ENCODE measurements at places on chromosomes 6 and 20.

DNA sequence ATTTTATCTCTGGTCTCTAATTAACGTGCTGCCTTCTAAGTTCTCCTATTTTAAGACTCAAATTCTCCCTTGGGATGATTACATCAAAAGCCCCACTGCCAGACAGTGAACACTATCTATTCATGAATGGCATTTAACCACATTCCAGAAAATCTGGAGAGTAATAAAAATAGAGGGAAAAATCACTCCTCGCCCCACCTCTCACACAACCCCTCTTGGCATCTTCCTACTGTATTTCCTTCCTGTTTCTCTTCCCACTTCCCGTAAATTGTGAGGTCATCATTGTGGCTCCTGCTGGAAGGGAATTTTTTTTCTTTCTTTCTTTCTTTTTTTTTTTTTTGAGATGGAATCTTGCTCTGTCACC lies 31.5 kb downstream of the RAB44 start:
- no peak for DNase-seq

DNA sequence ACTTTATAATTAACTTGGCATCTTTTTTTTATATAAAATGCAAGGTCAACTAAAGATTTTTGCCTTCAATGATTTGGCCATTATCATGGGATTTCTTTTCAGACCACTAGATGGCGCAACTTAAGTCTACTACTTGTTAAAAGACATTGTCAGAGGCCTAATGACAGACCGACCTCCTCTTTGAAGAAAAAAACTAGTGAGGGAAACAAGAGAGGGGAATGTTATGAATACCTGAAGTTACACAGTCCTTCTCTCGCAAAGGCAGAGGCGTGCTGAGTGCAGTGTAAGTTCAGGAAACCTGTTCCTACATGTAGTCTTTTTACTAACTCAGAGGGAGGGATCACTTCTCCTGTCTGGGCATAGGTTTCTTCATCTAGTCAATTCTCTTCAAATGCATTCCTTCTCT lies 9.3 kb downstream of the TRAPPC3L start:
- DNase-seq = peak; percentile 63

- DNase-seq = no peak
Measured at GRCh38 chr20:63915471-63915870, 20.5 kb downstream of the DNAJC5 start.

DNA sequence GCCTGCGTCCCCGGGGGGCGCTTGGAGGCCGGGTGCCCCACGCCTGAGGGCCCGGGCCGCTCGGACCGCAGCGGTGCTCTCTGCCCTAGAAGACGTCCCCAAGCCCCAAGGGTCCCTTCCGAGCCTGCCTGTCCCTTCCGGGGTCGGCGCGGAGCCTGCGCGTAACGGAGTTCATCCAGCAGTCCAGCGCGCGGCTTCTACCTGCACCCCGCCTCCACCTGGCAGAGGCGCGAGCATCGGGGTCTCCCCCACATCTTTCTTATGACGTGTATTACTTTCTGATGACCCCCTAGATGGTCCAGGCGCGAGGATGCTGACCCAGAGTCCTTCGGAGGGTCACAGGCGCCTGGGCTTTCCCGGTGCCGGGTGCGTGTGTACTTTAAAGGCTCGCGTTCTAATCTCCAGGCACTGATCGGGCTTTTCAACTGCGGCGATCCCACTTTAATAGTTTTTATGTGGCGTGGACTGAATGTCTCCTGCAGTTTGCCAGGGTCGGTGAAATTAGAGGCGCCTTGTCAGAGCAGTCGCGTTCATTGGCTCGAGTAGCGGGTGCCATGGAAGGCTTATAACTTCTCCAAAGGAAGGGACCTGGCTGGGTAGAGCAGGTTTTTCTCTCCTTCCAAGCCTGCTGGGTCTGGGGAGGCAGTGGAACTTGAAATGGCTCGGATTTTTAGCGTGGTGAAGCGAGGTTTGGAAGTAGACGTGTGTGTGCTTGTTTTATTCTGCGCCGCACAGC lies 912 bp downstream of the EYA4 start:
- DNase-seq = no peak

DNA sequence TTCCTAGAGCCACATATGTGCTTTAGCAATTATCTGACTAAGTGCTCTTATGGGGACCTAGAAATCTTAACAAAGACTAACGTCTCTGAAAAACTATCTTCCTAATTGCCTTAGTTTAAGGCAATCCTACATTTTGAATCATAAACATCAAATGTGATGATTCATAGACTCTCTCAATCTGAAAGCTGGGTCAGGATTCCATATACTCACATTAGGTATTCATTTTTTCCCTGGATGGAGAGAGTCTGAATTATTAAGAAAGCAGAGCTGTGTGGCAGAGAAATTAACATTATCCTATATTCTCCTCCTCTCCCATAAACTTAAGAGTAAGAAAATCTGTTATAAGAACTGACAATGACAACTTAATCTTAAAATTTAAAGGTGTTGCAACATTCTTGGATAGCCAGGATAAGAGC lies 1.6 kb upstream of the PRL start:
- DNase-seq = no peak

GRCh38 chr20:12207875-12208274 lies 290.2 kb downstream of the BTBD3 start:
- DNase-seq = peak; percentile 2

DNA sequence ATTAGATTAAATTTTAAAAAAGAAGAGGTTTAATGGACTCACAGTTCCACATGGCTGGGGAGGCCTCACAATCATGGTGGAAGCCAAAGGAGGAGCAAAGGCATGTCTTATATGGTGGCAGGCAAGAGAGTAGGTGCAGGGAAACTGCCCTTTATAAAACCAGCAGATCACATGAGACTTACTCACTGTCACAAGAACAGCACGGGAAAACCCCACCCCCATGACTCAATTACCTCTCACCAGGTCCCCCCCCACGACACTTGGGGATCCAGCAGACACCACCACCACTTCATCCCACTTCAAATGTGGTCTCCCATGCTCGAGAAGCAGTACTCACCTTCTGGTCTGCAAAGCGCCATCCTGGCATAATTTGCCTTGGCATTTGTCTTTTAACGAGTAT lies 24.6 kb downstream of the MTFR2 start:
- DNase-seq = no peak

DNA sequence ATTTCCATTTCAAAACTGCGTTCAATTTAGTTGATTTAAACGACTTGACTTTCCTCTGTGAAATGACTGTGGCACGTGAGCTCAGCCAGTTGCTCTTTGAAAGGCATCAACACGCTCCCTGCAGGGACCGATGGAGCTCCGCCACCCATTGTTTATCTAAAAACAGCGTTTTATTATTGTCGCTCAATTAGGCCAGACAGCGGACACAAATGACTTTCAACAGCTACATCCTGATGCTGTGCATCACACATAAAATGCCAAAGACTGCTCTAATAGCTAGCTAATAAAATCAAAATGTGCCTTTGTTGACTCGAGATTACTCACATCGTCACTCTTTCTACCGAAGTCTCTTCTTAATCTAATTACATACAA lies 332.5 kb downstream of the CD83 start:
- no peak for DNase-seq

DNA sequence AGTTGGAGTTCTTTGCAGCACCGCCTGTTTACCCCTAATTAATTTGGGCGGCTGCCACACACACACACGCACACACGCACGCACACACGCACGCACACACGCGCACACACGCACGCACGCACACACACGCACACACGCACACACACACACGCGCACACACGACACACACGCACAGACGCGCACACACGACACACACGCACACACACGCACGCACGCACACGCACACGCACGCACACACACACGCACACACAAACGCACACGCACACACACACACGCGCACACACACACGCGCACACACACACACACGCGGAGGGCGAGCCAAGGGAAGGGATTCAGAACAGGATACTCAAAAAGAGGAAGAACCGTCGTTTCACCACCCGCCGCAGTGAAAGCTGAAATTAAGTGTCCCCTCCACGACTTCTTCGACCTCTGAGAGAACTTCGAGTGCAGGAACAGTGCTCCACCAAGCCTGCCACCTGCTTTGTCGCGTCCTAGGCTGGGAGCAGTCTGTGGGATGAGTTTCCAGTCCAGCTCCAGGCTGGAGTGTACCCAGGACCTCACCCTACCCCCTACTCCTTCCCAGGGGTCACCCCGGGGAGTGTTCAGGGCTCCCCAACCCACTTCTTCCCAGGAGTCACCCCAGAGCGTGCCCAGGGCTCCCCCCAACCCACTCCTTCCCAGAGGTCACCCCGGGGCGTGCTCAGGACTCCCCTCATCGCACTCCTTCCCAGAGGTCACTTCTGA lies 1.1 kb downstream of the RNASET2 start:
- peak; percentile 49 for DNase-seq

DNA sequence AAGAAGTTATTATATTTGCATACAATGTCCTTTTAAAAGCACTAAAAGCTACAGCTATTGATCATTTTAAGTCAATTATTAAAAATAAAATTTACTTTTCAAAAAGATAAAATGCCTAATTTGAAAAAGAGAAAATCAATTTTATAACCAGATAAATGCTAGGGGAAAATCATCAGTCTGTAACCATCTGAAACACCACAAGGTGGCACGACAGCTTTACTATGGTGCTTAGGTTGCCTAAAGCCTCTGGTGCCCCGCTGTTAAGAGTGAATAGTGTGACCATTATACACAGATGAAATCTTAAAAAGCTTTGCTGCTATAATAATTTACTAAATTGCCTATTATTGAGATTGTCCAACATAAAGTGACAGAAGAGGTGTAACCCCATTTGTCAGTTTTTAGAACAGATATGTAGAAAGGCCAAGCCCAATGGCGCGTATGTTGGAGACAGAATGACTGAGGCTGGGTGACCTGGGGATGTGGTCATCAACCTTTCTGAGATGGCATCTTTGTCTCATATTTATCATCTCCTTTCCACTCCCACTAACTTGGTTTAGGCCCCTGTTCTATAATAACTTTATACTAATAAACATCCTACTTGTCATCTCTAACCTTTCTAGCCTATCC lies 100.8 kb downstream of the MOXD1 start:
- peak; percentile 15 for DNase-seq

GRCh38 chr6:155443168-155443567 lies 12.5 kb downstream of the NOX3 start:
- no peak for DNase-seq

GRCh38 chr6:170209354-170210025 lies 81.4 kb downstream of the DLL1 start:
- DNase-seq = no peak

- no peak for DNase-seq
Measured at GRCh38 chr6:10882657-10883171, 873 bp upstream of the GCM2 start.

- peak; percentile 91 for DNase-seq
Measured at GRCh38 chr20:309841-310644, 12.7 kb downstream of the ZCCHC3 start.

DNA sequence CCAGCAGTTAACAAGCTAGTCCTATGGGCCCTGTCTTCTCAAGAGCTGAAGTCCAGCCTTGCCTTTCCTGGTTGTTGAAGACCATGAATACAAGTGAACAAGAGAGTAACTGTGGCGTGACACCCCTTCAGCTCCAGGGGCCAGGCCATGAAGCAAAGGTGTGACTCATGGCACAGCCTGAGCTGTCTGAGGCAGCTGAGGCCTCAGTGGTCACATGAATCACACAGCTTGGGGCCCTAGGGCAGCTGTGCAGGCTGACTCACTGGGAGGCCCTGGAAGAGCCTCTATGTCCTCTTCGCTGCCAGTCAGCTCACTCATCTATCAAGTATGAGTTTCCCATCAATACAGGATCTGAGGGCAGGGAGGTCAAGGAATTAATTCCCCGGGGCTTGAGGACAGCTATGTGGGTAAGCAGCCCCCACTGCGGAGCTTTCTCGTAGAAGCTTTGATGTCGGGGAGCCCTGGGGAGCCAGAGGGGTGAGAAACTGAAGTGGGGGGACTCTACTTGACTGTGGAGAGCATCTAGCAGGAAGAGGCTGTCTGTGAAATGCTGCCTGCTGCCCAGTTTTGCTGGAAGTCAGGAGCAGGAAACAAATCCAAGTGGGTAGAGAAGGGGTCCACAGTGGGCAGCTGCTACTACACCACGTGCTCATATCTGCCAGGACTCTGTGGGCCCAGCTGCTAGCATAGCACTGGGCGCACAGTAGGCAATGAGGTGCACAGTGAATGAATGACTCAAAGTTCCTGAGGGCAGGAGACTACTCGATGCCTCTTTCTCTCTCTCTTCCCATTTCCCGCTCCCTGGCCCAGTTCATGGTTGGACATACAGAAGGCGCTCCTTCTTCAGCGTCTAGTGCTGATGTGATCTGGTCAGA lies 13.7 kb upstream of the FAM83C start:
- DNase-seq = peak; percentile 97

GRCh38 chr6:17427617-17428016 lies 34.2 kb downstream of the CAP2 start:
- DNase-seq = no peak

- no peak for DNase-seq
Measured at GRCh38 chr6:167209577-167209975, 51.8 kb upstream of the GPR31 start.

DNA sequence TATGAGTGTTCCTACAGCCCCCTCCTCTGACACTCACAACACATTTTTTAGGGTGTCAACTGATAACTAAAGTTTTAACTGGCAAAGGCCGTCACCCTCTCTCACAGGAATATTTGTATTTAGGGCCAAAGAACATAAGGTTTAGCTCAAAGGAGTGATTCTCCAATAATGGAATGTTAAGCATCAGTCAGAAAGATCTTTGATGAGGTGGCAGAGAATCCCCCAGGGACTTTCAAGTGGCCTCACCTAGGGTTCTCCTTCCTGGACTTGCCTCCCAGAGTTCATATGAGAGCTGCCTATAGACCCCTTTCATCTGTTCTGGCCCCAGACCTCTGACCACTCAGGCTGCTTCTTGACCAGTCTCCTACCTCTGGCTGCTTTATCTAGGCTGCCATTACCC lies 7.4 kb upstream of the SCUBE3 start:
- no peak for DNase-seq

DNA sequence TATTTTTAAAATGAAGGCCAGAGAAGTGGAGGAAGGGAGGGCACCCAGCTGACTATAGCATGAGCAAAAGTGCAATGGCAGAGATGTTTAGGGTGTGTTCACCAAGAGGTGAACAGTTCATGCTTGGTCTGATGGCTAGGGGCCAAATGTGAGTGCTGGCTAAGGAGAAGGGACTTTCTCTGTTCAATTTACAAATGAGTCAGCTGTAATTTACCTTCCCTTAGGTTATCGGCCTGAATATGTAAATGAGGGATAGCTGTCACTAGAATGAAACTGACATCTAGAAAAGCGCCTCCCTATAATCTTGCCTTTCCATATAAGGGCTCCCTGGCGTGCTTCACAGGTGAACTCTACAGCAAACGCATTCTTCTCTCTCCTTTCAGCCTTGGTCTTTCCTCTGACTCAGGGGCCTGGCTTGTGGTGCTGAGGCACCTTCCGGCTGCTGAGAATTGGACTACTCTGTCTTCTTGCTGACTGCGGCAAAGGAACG lies 114.7 kb upstream of the BACH2 start:
- peak; percentile 88 for DNase-seq

GRCh38 chr6:84643778-84644177 lies 120.6 kb downstream of the TBX18 start:
- DNase-seq = no peak

- DNase-seq = no peak
Measured at GRCh38 chr6:5672581-5673011, 334.1 kb downstream of the NRN1 start.
